IMR-90 (cell line): ENCODE measurements at places on chromosomes 6 and 20. TPM values are rescaled to one million over a fixed set of nuclear protein-coding genes. Genes with fewer than 3 reads are reported as not detected.
A peak's percentile ranks its signal among the peaks of the same experiment; 100 is the strongest.

DNA sequence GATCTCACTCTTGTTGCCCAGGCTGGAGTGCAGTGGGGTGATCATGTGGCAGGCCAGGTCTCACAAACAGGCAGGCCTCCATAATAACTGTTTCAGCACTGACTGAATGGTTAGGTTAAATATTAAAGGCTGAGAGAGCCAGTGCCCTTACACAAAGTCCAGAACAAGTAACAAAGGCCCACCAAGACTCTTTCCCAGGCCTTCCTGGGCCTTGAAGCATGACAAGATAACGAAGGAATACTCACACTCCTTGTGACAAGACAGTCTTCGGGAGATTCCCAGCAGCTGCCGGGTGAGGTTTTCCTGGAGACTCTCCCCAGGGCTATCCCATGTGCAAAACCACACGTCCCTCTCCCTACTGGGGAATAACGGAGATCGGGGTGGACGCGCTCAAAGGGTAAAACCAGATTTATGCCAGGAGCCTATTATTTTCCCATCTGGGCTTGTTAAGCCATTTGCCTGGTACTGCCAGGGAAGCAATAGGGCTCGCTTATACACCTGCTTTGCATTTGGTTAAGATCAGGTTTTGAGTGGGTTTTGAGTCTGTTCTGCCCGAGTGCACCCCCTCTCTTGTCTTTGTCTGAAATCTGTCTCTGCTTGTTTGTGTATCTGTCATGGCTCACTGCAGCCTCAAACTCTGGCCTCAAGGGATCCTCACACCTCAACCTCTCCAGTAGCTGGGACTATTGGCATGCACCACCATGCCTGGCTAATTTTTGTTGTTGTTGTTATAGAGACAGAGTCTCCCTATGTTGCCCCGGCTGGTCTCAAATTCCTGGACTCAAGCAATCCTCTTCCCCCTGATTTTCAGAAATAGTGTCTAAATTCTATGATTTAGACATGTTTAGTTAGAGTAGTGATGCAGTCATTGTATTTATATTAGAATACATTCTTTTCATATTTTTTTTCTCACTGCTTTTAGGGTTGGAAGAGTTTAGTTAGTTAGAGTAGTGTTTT, 1.4 kb upstream of the ENPP3 start:
- DNase-seq: no peak

DNA sequence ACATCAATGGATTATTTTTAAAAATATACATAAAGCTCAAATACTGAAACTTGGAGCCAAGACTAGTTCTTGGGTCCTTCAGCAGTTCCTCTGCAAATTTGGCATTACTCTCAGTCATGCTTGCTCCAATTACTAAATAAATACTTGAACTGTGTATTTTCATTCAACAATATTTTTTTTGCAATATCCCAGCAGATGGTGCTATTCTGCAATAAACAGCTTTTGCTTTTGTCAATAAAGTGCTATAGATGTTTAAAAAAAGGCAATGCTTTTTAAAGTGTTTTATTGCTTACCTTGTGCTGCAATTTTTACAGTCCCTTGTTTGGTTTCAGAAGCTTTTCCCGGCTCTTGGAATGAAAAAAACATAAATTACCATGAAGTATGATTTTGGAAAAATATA, 243.4 kb downstream of the TRDN start:
- no peak for DNase-seq

- no peak for DNase-seq
These were observed 228.3 kb downstream of the NRN1 start for GRCh38 chr6:5778317-5778857.

DNA sequence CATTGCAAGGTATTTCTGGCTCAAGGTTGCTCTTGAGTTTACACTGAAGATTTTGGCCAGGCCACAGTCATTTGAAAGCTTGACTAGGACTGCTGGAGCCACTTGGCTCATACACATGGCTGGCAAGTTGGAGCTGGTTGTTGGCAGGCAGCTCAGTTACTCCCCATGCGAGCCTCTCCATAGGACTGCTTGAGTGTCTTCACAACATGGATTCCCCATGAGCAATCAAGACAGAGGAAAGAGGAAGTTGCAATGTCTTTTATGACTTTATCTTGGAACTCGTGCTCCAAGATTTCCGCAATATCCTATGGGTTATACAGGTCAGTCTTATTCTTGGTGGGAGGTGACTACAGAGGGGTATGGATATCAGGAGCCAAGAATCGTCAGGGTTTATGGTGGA, 1.4 kb upstream of the MANBAL start:
- DNase-seq: no peak

DNA sequence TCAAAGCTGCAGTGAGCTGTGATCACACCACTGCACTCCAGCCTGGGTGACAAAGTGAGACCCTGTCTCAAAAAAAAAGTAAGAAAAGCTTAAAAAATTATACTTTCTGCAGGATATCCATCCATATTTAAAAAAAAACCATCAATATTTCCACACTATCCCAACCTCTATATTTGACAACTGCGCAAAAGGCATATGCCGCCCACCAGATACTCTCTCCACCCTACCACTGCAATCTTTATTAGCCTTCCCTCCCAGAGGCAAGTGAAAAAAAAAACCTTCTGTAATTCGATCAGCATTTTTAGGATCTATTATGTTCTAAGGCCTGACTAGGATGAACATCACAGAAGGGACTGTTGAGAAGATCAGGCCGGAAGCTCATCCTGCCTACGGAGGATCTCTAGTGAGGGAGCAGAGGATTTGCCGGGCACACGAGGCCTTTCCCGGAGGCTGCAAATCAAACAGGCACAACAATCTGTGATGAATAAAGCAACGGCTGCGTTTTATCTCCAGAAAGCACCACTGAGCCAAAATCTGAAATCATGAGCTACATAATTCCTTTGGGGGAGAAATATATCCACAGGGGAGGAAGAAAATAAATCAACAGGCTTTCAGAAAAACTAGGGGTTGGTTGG, 65.9 kb downstream of the GFOD1 start:
- DNase-seq: no peak

GRCh38 chr20:50003253-50003656, 20.5 kb downstream of the SNAI1 start:
- DNase-seq: peak; percentile 95

DNA sequence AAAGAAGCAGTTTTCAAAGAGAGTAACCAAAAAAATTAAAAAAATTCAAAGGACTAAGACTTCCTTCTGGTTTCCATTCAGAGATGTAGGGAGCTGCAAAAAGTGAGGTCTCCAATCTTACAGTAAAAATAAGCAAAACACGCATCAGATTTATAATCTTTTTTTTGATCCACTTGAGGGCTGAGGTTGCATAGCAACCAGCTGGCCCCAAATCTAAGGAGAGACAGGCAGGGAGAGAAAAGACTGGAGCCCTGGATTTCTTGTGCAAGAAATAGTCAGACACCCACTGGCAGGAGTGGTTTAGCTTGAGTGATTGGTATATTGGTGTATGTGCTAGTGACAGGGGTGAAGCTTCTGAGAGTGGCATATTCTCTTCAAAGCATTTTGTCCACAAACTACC, 135.9 kb upstream of the FUT9 start:
- DNase-seq: no peak

- DNase-seq: no peak
These were observed 45.9 kb downstream of the SSR1 start for GRCh38 chr6:7267071-7267465.

- no peak for DNase-seq
These were observed 184.0 kb downstream of the GPX5 start for GRCh38 chr6:28709478-28710349.

DNA sequence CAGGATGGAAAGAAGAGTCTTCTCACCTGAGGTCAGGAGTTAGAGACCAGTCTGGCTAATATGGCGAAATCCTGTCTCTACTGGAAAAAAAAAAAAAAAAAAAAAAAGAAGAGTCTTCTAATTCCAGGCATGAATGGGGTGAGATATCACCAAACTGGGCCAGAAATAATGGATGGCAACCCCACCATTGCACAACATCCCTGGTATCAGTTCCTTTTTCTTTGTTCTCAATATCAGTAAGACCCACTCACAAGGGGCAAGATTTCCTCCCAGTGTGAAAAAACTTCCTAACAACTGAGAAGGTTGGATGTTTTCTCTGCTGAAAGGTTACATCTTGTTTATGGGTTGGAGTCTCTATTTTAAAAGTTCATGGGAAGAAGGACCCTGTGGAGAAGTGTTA, 23.6 kb upstream of the NR2E1 start:
- DNase-seq: no peak

Gene NR2E1
- not detected in 2 replicates for total RNA-seq

- no peak for DNase-seq
These were observed 10.7 kb upstream of the SLCO4A1 start for GRCh38 chr20:62631336-62632308.

DNA sequence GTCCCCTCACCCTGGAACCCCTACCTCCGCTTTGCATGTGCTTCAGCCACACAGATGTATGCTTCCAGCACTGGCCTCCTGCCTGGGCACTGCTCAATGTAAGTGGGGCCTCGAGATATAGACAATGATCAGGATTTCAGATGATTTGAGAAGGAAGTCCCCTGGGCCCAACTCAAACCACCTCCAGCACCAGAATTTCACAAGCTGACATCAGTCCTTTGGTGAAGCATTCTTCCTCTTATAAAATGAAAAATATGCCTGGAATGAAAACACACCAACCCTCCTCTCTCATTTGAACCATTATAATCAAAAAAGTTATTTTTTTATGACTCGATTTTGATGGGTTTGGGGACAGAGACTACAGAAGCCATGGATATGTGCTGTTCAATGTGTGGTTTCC, 48.5 kb downstream of the BTBD3 start:
- no peak for DNase-seq

GRCh38 chr20:10134176-10134575, 84.5 kb upstream of the SNAP25 start:
- DNase-seq: no peak

DNA sequence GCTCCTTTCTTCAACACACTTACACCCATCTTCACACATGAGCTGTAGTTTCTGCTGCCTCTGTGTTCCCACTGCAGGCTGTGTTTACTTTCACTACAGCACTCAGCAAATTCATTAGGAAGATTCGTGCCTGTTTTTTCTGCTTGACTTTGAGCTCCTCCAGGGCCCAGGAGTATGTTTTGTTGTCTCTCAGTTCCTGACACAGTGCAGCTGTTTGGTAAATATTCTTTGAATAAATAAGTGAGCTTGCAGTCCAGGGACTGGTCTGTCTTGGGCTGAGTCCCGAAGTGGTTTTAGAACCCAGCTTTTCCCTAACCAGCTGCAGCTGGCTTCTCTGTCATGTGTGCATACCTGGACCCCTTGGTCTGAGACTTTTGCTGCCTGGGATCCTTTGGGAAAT, 46.6 kb upstream of the CCN6 start:
- no peak for DNase-seq

DNA sequence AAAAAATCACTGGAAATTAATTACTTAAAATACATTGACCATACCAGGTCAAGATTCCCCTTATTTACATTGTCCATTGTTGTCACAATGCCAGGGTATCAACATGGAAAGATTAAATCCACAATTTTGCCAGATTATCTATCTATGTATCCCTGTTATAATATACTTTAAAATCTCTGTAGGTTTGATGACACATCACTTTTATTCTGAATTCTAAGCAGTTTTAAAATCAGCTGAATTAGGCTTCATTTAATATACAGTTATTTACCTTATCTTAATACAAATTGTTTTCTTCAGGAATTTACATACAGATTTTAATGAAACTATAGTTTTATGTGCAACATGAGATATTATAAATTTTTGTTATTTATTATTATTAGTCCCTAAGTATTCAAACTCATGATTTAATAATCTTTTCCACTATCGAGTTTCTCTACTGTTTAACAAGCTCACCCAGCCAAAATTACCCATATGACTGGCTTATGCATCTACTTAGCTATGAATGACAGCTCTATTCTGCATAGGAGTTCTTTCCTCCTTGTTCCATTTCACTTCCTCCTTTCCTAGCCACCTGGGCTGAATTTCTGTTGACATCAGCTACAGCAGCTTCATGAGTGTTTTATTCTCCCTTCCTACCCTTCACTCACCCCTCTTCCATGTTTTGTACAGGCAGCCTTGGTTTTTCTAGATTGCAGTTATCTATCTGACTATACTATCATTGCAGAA, 654.2 kb upstream of the MAP3K7 start:
- DNase-seq: no peak

Gene REM1
- not detected in 2 replicates for total RNA-seq

DNA sequence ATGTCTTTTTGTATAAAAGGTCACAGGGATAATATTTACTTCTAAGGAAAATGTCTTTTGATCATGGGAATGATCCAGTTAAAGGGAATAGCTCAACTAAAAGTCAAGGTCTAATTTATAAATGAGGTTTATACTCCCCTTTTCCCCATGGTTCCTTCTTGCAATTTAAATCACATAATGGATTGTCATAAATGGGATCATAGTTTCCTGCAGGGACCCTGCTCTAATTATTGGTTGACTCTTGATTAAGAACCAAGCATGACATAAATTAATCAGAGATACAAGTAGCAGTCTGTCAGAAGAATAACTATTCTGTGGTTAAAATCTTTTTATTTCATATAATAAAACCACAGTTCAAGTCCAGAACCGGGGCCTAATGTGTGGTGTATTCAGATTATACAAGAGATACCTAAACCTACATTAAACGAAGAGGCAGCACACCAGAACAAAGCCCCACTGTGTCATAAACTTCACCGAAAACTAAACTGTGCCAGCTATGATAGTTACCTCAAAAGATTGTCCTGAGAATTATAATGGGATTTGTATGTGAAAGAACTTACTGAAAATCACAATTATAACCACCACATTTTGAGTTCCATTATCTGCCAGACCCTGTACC, 43.0 kb upstream of the CD83 start:
- no peak for DNase-seq

GRCh38 chr6:113103634-113104361, 753.3 kb upstream of the MARCKS start:
- peak; percentile 74 for DNase-seq

DNA sequence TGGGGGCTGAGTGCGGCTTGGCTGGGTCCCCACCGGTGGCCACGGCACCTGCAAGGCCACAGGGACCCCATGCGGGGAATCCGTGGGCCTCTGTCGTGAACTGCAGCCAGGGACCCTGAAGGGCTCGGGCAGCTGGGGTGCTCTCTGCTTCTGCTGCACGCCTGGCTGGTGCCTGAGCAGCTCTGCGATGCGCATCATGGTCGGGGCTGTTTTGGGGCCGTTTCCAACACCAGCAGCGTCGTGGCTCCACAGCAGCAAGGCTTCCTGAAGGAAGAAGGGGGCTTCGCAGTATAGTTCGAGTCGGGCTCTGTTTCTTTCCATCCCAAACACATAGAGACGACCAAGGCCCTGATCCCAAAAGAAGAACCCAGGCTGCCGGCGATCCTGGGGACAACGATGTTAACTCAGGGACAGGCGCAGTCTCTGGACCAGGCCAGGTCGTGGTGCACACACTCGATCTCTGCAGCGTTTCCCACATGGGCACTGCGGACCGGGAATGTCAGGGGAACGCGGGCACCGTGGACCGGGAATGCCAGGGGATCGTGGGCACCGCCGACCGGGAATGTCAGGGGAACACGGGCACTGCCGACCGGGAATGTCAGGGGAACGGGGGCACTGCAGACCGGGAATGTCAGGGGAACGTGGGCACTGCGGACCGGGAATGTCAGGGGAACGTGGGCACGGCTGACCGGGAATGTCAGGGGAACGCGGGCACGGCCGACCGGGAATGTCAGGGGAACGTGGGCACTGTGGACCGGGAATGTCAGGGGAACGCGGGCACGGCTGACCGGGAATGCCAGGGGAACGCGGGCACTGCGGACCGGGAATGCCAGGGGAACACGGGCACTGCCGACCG, 36.8 kb upstream of the BHLHE23 start:
- DNase-seq: no peak

Gene NCOA7
- total RNA-seq: 12.9 and 17.2 TPM in 2 replicates
